ENCODE measurements at places on chromosomes 3 and 15.

DNA sequence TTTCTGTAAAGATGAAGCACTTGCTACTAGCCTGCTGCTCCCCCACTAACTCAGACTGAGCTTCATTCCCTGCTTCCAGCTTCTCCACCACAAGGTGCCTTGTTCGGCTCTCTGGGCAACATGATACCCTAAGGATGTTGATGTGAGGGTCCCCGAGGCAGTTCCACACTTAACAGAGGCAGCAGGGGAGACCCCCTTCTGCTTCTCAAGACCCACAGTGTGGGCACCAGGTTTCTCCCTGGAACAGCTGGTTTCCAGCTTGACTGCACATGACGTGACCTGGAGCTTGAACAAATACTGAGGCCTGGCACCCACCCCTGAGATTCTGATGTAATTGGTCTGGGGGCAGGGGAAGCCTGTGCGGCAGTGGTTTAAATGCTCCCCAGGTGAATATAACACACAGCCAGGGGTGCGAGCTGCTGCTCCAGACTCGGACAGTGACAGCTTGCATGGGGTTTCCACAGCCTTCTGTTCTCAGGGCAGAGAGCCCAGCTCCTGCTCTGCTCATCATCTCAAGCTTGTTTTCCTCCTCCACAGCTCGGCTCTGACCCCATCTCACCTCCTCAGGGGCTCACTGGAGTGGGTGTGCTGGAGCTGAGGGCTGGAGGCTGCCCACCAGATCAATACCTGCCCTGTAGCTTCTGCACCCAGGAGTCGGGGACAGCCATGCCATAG is 95.0 kb upstream of the HACD2 start:
- DNase-seq: no peak

DNA sequence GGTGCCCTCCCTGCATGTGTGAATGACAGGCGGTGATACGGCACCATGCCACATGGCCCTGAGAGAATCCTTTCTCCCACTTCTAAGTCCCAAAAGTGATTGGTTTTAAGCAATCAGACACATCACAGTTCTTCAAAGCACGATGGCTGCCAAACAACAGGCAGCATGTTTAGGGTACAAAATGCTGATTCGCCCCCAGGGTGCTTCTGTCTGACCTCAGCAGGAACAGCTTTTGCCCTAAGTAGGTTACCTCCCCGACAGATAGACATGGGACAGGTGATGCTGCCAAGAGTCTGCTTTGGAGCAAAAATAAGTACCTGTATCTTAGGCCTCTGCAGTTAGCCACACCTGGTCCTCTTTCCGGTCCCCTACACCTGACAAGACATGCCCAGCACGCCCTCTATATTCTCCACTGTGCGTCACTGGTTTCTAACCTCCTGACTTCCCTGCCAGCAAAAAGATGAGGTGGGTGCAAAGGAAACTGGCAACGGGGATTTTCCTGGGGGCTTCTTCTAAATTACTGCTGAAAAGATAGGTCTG is 549.8 kb downstream of the FOXP1 start:
- no peak for DNase-seq

DNA sequence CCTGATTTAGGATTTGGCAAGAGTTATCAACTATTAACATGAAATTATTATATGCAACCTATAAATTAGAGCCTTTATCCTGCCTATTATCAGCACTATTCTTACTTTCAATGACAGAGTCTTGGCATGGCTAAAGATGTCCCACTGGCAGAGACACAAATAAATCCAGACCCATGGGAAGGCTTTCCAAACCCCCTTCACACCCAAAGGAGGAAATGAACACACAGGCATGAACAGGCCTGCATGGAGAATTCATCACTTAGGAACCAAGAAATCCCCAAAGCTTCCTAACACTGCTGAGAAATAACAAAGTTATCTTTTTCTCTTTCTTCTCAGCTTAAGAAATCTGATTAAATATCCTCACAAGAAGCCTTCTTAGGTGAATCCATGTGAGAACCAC is 213.9 kb downstream of the OCA2 start:
- no peak for DNase-seq

GRCh38 chr3:107861904-107862303 is 228.9 kb downstream of the CD47 start:
- DNase-seq: no peak

DNA sequence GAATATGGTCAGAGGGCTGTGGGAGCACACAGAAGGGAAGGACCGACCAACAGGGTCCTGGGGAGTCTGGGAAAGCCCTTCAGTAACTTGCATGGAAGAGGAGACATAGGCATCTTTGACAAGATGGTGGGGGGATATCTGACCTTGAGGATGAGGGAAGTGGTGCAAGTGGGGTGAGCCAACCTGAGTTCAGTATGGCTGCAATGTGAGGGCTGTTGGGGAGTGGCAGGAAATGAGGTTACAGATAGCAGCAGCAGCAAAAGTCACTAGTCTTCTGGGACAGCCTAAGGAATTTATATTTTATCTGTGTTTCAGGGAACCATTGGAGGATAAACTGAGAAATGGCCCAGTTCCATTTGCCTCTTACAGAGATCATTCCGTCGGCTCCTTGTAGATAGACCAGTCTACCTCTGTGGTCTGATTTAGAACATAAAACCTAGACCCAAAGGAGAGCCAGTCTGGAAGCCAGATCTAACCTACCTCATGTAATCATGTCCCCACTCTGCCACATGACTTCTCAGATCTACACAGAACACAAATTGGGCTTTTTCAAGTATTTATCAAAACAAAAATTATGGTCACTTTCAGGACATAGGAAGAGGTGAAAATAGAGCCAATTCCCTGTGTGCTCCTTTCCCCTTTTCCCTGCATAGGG is 75.6 kb downstream of the ST6GAL1 start:
- DNase-seq: no peak

- no peak for DNase-seq
Observed at GRCh38 chr15:79209690-79210089, 72.8 kb upstream of the ANKRD34C start.

DNA sequence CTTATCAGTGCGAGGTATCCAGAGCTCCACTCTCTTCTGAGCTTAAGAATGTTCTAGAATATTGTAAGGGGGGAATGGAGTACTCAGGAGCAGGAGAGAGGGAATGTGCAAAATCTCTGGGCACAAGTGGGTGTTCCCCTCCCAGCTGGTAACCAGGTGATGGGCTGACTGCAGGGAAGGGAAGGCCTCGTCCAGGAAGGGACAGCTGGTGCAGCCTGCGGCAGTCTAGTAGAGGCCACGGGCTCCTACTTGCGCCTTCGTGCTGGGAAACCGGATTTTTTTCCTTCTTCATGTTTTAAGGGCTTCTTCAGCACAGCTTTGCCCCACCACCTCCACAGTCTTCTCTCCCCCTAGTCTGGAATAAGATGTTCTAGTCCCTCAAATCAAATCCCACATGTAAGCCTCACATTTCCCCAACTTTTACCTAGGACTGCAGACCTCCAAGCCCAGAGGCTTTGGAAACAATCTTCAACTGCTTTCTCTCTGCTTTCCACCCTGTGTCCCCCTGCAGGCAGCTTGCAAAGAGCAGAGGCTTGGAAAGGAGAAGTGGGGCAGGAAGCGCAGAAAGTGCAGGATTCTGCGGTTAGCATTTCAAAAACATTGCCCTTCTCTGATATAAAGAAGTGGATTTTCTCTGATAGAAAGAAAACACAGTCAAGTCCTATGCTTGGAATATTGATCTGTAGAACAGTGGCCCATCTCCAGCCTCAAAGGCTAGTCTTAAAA is 11.9 kb upstream of the CGNL1 start:
- no peak for DNase-seq

GRCh38 chr15:92801774-92802464 is 98.2 kb upstream of the CHD2 start:
- no peak for DNase-seq

DNA sequence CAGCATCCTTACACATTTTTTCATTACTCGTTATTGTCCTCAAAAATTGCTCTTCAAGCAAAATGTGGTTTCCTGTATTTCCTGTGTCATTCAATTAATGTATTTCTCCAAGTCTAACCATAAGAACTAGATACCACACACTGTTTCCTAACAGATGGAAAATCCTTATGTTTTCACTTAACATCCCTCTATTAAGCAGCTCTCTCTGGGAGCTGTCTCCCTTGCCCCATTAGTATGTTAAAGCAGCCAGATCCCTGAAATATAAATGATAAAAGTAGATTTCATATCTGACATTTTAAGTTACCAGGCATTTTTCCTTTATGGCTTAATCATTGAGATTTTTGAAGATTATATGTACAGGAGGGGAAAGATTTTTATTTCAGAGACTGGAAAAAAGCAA is 15.9 kb downstream of the PFN2 start:
- DNase-seq: no peak

GRCh38 chr15:79922512-79923078 is 25.8 kb upstream of the MTHFS start:
- no peak for DNase-seq

GRCh38 chr3:45365060-45365459 is 23.3 kb upstream of the LARS2 start:
- DNase-seq: no peak

DNA sequence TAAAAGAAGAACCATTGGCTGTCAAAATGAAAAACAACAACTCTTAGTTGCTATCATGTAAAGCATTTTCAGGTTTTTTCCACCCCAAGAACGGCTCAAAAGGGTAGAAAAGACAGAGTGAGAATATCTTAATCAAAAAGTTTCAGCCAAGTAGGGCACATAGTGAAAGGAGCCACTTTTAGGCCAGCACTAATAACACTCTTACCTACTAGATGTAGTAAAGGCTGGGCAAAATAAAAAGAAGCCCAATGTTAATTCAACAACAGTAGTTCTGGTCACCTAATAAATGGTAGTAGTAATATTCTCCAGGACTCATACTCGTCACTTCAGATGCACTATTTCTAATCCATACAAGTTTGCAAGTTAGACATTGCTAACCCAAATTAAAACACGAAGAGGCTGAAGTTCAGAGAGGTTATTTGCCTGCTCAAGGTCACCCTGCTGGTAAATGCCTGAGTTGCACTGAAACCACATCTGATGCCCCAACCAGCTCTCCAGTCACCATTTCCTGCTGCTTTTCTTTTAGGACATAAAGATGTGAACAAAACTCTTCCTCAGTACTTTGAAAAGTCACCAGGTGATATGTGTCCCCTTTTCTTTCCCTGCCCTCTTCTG is 7.5 kb downstream of the GOLIM4 start:
- DNase-seq: no peak

GRCh38 chr3:174957551-174958001 is 98.4 kb downstream of the NAALADL2 start:
- no peak for DNase-seq

- no peak for DNase-seq
Observed at GRCh38 chr3:72630327-72630968, 217.8 kb downstream of the SHQ1 start.

DNA sequence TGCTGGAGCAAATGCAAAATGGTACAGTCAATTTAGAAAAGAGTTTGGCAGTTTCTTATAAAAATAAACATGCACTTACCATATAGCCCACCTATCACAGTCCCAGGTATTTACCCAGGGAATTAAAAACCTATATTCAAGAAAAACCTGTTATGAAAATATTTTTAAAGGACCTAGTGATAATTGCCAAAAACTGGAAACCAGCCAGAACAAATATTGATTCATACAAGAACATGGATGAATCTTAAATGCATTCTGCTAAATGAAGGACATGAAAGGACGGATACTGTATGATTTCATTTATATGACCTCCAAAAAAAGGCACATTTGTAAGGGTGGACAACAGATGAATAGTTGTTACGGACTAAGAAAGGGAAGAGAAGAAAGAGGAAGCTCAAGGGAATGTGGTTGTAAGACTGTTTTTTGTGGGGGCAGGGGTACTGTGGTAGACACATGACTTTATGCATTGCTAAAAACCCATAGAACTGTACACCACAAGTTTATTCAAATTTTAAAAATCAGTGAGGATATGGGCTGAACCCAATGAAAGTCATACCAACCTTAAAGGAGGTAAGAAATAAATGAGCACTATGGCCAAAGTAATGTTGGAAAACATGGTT is 61.0 kb downstream of the ZBBX start:
- DNase-seq: no peak

- no peak for DNase-seq
Observed at GRCh38 chr3:98732286-98733052, 30.7 kb upstream of the ST3GAL6 start.
